Activated CD8-positive, alpha-beta memory T cell treated with anti-CD3 and anti-CD28 coated beads, Interleukin-2, amount 10 ng/mL, durations not matched to agents 7 days and 5 days (primary cell): ENCODE measurements at places on chromosomes 6 and 20. TPM values are rescaled to one million over a fixed set of nuclear protein-coding genes. Genes with fewer than 3 reads are reported as not detected.
A peak's percentile ranks its signal among the peaks of the same experiment; 100 is the strongest.

The RNF144B gene
- 0.23 TPM for total RNA-seq

GRCh38 chr6:84669945-84670344 is 94.5 kb downstream of the TBX18 start:
- H3K27me3 ChIP-seq = no peaks in the 10 kb centered on the region
- H3K27ac ChIP-seq = no peak overlapping the region
- H3K4me1 ChIP-seq = no peaks in the 10 kb centered on the region
- DNase-seq = no peak
- no peak overlapping the region for H3K4me3 ChIP-seq

DNA sequence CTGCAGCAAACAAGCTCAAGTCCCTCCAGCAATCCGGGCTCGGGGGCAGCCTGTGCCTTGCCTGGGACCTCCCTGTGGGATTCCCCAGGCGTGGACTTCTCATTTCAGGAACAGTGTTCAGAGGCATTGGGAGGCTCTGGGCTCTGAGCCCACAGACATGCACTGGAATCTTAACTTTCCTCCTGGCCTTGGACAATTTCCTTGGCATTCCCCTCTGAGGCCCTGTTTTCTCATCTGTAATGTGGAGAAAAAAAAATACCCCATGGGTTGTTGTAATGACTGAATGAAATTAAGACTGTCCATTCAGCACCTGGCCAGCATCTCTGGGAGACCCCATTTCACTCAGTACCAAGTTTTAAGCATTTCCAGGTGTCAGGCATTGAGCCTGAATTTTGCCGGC is 17.6 kb downstream of the BPIFB4 start:
- H3K36me3 ChIP-seq = no peaks in the 10 kb centered on the region
- H3K27ac ChIP-seq = no peak overlapping the region
- no peak overlapping the region for H3K4me3 ChIP-seq
- H3K4me1 ChIP-seq = no peaks in the 10 kb centered on the region

GRCh38 chr6:13550656-13551055 is 23.7 kb upstream of the SIRT5 start:
- DNase-seq = no peak
- peaks cover 19% of the 10 kb centered on the region for H3K27me3 ChIP-seq
- H3K27ac ChIP-seq = no peak overlapping the region
- no peaks in the 10 kb centered on the region for H3K4me1 ChIP-seq

The FNDC11 gene
- 0.35 TPM for total RNA-seq

The PRL gene
- total RNA-seq = not detected

- no peaks in the 10 kb centered on the region for H3K4me1 ChIP-seq
- no peak overlapping the region for H3K4me3 ChIP-seq
- H3K36me3 ChIP-seq = no peaks in the 10 kb centered on the region
- H3K27ac ChIP-seq = no peak overlapping the region
- no peak for DNase-seq
Observed at GRCh38 chr6:169014211-169015197, 239.1 kb downstream of the THBS2 start.

The GSTA3 gene
- not detected for total RNA-seq

DNA sequence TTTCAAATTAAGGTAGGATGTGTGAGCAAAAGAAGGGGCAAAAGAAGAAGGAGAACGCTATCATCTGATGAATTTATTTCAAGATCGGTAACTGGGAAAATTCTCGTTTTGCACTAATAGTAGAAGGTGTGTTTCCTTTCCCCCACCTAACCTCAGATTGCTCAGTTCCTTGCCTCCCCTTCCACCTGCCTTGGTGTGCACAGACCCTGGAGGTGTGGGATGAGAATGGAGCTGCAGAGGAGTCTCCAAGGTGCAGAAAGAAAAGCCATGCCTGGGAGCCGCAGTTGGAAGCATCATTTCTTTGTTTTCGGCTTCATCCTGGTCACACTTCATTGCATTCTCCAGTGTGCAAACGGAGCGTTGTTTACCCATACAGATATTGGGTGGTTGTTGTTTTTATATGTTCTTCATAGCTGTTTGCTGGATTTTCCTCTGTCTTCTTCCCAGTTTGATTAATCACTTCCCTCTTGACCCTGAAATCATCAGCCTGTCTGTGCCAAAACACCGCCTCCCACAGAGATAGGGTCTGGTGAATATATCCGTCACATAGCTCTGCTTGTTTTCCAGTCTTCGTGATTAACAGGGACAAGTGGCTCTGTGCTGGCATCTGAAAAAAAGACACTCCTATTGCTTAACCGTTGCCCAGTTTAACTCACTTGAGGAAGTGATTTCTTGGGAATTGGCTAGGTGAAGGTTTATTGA is 40.2 kb upstream of the NEDD9 start:
- peaks cover 29% of the 10 kb centered on the region for H3K4me1 ChIP-seq
- DNase-seq = no peak
- no peak overlapping the region for H3K4me3 ChIP-seq
- peaks cover 32% of the 10 kb centered on the region for H3K36me3 ChIP-seq
- H3K27ac ChIP-seq = no peak overlapping the region
- H3K27me3 ChIP-seq = no peaks in the 10 kb centered on the region

- no peak overlapping the region for H3K27ac ChIP-seq
Observed at GRCh38 chr6:66103954-66104353, 396.9 kb upstream of the EYS start.

DNA sequence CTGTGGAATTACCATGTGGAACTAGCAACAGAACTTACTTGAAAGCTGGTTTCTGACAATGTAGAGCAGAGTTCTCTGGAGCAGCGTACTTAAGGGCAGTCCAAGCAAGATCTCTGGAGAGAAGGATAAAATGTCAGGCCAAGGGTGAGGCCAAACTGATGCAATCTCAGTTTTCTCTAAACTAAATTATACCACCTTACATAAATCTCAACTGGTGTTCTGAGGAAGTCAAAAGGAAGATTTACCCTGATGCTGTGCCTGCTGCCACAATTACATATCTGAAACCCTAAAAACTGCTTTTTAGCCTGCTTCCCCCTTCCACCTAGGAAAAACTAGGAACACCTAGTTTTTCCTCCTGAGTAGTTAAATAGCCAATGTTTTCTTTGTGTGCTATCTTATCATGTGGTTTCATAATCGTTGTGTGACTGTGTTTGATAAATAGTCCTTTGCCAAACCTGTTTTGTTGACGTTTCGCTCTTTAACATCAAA is 28.1 kb downstream of the NCOA7 start:
- H3K4me3 ChIP-seq = no peak overlapping the region
- DNase-seq = no peak
- H3K27me3 ChIP-seq = no peaks in the 10 kb centered on the region
- H3K4me1 ChIP-seq = peaks cover 30% of the 10 kb centered on the region
- H3K36me3 ChIP-seq = peaks cover 49% of the 10 kb centered on the region

The C6orf141 gene
- not detected for total RNA-seq

The SLC26A8 gene
- total RNA-seq = not detected

DNA sequence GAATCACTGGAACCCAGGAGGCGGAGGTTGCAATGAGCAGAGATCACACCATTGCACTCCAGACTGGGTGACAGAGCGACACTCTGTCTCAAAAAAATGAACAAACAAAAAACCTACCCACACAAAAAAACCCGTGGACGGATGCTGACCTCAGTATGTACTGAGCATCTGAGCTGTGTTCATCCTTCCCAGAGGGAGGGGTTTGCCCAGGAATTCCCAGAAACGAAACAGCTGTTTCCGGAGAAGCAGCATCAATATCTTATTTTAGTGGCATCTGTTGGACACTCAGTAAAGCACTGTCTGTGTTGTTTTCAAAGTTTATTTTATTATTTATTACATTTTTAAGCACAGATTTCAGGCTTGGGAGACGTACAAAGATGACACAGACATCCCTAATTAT is 18.7 kb downstream of the NANP start:
- peaks cover 6% of the 10 kb centered on the region for H3K4me1 ChIP-seq
- H3K4me3 ChIP-seq = no peak overlapping the region
- no peak overlapping the region for H3K27ac ChIP-seq

GRCh38 chr20:22495172-22495571 is 89.2 kb downstream of the FOXA2 start:
- no peaks in the 10 kb centered on the region for H3K4me1 ChIP-seq
- H3K27ac ChIP-seq = no peak overlapping the region
- H3K36me3 ChIP-seq = no peaks in the 10 kb centered on the region

The TRIM40 gene
- total RNA-seq = not detected

The TP53TG5 gene
- not detected for total RNA-seq

GRCh38 chr6:135092724-135093123 is 38.1 kb upstream of the HBS1L start:
- H3K27ac ChIP-seq = no peak overlapping the region
- H3K4me3 ChIP-seq = no peak overlapping the region
- no peak for DNase-seq
- H3K4me1 ChIP-seq = peaks cover 69% of the 10 kb centered on the region

GRCh38 chr6:7073821-7074525 is 33.8 kb upstream of the RREB1 start:
- peak; percentile 83 for DNase-seq
- peaks cover 67% of the 10 kb centered on the region for H3K27me3 ChIP-seq
- no peaks in the 10 kb centered on the region for H3K36me3 ChIP-seq
- peaks cover 21% of the 10 kb centered on the region for H3K4me1 ChIP-seq
- no peak overlapping the region for H3K27ac ChIP-seq
- H3K4me3 ChIP-seq = no peak overlapping the region

The PRSS16 gene
- 0.82 TPM for total RNA-seq

DNA sequence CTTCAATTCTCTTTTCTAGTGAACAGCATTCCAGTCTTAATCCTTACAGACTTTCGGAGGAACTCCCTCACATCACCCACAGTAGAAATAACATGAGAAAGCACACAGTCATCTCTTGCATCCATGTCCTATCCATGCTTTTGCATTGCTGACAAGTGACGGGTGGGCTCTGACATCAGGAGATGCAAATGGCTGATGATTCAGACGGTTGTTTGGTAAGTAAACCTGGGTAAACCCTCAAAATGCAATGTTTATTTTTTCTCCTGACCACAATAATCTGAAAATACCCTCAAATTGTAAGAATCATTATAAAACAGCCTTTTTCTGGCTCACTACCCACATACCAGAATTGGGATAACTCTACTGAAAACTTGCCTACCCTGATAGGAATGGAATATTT is 792.0 kb downstream of the MAFB start:
- H3K36me3 ChIP-seq = no peaks in the 10 kb centered on the region
- H3K27ac ChIP-seq = no peak overlapping the region
- H3K4me3 ChIP-seq = no peak overlapping the region
- H3K4me1 ChIP-seq = no peaks in the 10 kb centered on the region
- no peaks in the 10 kb centered on the region for H3K27me3 ChIP-seq

- peaks cover 78% of the 10 kb centered on the region for H3K4me1 ChIP-seq
- peak overlapping the region; percentile 62 for H3K4me3 ChIP-seq
- peak; percentile 66 for DNase-seq
- no peaks in the 10 kb centered on the region for H3K27me3 ChIP-seq
- H3K27ac ChIP-seq = peak overlapping the region; percentile 93
Observed at GRCh38 chr6:220721-221475, 71.4 kb upstream of the DUSP22 start.

DNA sequence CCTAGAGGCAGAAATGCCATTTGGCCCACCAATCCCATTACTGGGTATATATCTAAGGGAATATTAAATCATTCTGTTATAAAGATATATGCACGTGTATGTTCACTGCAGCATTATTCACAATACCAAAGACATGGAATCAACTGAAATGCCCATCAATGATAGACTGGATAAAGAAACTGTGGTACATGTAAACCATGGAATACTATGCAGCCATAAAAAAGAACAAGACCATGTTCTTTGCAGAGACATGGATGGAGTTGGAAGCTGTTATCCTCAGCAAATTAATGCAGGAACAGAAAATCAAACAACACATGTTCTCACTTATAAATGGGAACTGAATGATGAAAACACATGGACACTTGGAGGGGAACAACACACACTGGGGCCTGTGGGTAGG is 458.4 kb downstream of the CD83 start:
- H3K4me3 ChIP-seq = no peak overlapping the region
- peaks cover 2% of the 10 kb centered on the region for H3K36me3 ChIP-seq
- no peak for DNase-seq
- H3K4me1 ChIP-seq = no peaks in the 10 kb centered on the region

DNA sequence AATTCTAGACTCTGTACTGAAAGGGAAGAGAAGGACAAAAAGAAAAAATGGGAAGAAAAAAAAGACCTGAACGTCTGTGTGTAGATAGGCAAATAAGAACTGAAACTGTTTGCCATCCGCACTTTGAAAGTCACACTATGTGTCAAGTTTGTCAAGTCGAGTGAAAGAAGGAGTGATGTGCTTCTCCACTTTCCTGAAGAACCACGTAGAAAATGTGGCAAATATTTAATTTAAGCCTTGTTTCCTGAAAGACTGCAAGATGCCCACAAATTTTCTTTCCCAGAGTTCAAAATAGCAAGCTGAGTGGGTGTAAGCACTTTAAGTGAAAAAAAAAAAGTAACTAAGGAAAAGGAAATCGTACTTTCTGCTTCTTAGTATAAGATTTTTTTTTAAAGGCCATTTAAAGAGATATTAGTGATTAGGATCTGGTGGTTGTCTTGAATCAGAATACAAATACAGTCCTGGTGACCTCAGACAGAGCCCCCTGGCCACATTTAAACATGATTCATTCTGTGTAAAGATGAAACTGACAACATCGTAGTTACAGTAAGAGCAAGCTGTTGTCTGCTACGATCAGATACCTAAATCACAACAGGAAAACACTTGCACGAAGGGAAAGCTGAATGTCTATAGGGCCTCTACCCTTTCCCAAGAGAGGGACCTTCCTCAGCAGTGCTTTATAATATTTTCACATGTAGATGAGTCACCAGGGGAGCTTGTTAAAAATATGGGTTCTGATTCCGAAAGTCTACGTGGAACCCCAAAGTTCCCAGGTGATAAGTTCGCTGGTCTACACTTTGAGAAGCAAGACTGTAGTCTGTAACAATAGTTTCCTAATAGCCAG is 102.3 kb downstream of the HIVEP2 start:
- DNase-seq = peak; percentile 72
- peaks cover 2% of the 10 kb centered on the region for H3K36me3 ChIP-seq
- no peaks in the 10 kb centered on the region for H3K27me3 ChIP-seq
- peak overlapping the region; percentile 74 for H3K4me3 ChIP-seq
- peaks cover 82% of the 10 kb centered on the region for H3K4me1 ChIP-seq

The FOXA2 gene
- not detected for total RNA-seq

GRCh38 chr6:19632786-19633185 is 204.4 kb upstream of the ID4 start:
- no peak for DNase-seq
- no peaks in the 10 kb centered on the region for H3K27me3 ChIP-seq
- H3K36me3 ChIP-seq = no peaks in the 10 kb centered on the region
- no peak overlapping the region for H3K4me3 ChIP-seq
- no peak overlapping the region for H3K27ac ChIP-seq
- no peaks in the 10 kb centered on the region for H3K4me1 ChIP-seq

- peaks cover 17% of the 10 kb centered on the region for H3K4me1 ChIP-seq
- H3K36me3 ChIP-seq = peaks cover 11% of the 10 kb centered on the region
- H3K27ac ChIP-seq = no peak overlapping the region
- no peak for DNase-seq
- H3K4me3 ChIP-seq = no peak overlapping the region
- H3K27me3 ChIP-seq = peaks cover 24% of the 10 kb centered on the region
Observed at GRCh38 chr20:49562311-49563014, 5.5 kb downstream of the PTGIS start.

The SLC32A1 gene
- not detected for total RNA-seq
